ENCODE measurements at places on chromosomes 12 and 14.

GRCh38 chr12:18700271-18700670 lies 37.5 kb downstream of the PLCZ1 start:
- peak; percentile 96 for DNase-seq

DNA sequence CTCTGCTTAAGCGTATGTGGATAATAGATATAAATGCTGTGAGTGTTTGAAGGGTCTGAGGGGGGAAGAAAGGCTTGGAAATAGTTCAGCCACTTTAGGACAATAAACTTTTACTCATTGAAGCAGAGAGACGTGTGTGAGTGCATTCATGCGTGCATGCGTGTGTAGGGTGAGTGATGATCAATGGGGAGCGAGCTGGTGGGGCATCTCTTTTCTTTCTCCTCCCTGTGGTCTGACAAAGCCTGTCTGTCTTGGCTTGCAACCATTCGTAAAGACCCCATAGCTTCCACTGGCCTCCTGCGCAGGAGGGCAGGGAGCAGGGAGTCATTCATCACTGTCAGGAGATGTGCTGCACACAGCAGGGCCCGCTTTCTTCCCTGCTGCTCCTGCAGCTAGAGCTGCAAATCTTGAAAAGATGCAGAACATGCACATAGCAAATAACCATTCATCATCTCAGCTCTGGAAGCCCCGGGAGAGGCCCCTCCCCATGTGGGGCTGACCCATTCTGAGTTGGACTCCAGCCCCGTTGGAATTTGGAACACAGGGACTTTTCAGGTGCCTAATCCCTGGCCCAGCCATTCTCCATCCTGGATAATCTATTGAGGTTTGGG lies 223.2 kb downstream of the PPM1H start:
- DNase-seq, result no peak

GRCh38 chr12:13093191-13093847 lies 10.1 kb downstream of the GSG1 start:
- peak; percentile 62 for DNase-seq

DNA sequence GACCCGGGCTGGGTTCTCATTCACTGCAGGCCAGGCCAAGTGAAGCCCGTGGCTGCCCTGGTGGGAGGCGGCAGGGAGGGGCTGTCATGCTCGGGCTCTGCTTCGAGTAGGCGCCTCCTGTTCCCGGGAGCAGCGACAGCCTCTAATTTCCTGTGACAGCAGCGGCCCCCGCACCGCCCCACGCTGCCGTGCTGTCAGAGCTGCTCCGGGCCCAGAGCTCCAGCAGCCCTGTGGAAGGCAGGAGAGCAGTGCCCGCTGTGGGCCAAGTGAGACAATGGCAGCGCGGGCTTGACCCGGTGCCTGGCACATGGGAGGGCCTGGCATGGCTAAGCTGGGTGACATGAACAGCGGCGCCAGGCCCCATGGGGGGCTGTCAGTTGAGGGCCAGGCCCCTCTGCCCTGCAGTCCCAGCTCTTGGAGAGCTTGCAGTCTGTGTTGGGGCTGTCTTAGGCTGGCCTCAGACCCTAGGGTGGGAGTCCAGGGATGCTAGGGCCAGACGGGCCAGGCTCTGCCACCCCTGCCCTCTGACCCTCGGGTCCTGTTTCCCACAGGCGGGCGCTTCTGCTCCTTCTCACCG lies 5.1 kb downstream of the TRMT61A start:
- DNase-seq, result no peak

DNA sequence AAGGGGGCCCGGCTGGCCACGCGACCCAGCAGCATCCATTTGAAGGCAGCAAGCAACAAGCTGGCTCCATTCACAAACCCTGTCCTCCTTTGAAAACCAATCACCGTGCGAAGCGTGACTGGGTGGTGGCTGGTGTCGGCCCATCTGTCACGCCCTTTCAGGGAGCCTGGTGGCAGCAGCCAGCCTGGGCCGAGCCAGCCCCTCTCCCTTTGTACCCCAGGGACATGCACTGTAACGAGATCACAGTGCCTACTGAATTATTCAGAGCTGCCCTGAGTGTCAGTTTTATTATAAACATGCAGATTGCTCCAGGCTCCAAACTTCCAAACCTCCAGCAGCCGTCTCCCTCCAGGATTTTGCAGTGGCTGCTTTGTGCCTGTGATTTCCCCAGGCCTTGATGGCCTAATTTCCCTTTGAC lies 22.3 kb upstream of the CTDSP2 start:
- DNase-seq, result no peak

- DNase-seq, result no peak
Observed at GRCh38 chr12:93288626-93289025, 89.1 kb upstream of the NUDT4 start.

GRCh38 chr12:109601557-109601956 lies 28.0 kb downstream of the MVK start:
- no peak for DNase-seq

DNA sequence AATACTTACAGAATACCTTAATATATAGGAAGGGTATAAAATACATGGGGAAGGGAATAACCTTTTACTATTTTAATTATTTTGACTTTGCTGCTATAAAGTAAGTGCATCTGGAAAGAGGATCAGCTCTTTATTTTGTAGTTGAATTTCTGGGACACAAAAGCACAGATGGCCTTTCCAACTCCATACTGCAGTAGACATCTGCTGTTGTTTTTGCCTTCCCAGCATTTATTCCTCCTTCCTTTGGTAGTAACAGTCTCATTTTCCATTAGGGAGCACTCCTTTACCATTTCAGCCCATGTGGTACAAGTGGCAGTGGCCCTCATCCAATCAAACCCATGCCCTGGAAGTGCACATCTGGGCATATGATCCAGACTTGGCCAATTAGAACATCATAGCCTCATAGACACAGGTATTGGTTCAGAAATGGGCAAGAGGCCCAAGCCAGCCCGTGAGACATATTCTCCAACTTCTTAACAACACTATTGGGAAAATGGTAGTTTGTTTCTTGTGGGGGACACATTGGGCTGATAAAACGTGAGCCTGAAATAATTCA lies 64.8 kb upstream of the YARS2 start:
- no peak for DNase-seq

DNA sequence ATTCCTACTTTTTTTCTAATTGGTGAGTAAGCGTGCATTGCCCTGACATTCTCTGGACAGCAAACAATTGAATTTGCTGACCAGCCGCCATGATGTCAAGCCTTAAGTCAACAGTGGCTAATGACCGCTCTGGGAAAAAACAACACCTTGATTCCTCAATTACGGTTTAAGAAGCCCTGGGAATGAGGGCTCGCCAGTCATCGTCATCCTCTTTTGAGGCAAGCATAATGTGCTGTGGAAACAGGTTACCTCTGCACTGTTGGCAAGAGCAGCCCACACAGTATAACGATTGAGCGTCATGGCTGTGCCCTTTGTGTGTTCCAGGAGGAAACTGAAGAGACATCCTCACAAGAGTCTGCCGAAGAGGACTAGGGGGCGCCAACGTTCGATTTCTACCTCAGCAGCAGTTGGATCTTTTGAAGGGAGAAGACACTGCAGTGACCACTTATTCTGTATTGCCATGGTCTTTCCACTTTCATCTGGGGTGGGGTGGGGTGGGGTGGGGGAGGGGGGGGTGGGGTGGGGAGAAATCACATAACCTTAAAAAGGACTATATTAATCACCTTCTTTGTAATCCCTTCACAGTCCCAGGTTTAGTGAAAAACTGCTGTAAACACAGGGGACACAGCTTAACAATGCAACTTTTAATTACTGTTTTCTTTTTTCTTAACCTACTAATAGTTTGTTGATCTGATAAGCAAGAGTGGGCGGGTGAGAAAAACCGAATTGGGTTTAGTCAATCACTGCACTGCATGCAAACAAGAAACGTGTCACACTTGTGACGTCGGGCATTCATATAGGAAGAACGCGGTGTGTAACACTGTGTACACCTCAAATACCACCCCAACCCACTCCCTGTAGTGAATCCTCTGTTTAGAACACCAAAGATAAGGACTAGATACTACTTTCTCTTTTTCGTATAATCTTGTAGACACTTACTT lies 138.9 kb downstream of the HMGA2 start:
- DNase-seq, result no peak

DNA sequence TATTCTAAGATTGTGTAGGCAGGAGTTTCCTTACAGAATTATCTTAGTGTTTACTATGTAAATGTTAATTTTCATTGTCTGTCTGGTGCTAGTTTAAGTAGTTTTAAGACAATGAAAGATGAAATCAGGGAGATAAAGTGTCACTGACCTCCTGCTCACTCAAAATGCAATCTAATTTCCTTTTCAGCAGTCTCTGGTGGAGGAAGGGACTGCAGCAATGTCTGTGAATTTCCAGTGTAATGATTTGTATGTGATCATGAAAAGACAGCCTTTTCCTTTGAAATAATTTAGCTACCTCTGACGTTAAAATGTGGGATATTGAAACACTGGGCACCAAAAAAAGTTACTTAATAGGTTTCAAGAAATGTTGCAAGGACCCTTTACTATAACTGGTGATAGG lies 779.7 kb upstream of the FLRT2 start:
- no peak for DNase-seq

GRCh38 chr14:70595443-70596185 lies 4.8 kb downstream of the MED6 start:
- peak; percentile 48 for DNase-seq

GRCh38 chr12:119911182-119911581 lies 34.1 kb upstream of the CIT start:
- DNase-seq, result peak; percentile 95

DNA sequence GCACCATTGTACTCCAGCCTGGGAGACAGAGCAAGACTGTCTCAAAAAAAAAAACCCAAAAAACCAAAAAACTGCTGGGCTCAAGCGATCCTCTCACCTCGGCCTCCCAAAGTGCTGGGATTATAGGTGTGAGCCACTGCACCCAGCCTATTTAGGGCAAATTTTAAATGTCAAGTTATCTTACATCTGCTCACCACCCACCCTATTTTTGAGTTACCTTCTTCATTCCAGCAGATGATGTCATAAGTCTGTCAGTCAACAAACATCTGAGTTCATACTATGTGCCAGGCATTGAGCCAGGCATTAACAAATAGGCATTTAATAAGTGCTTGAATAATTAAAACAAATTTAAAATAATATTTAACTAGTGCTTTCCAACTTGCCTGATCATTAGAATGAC lies 21.5 kb downstream of the BATF start:
- no peak for DNase-seq

DNA sequence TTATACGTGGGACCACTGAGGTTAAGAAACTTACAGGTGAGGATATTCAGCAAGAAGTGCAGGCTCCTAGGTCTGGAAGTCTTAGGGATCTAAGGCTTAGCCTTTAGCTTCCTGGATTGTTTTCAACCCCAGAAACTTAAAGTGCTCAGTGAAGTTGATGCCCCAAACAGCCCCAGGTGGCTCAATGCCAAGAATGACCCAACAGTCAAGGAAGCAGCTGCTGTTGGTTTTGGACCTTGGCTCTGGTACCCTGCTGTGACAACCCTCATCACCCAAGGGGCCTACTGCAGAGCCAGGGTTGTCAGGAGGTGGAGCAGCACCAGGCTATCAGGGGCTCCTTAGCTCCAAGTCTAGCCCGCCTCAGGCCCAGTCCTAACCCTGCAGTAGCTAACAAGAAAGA lies 36.8 kb downstream of the VDR start:
- DNase-seq, result no peak

DNA sequence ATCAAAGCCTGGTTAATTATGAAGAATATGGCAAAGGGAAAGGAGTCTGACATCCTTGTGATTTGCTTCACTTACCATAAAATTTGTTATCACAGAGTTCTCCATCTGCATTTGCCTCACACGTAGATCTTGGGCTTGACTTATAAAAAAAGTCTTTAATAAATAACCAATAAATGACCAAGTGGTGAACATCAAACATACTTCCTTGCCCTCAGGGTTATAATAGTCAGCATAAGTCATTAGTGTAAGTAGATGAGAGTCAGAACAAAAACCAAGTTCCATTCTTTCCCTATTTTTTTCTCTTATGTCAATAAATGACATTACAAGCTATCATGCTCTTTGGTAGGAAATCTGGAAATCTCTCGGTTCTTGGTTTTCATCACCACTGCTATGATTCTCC lies 635.4 kb upstream of the ATXN7L3B start:
- no peak for DNase-seq

DNA sequence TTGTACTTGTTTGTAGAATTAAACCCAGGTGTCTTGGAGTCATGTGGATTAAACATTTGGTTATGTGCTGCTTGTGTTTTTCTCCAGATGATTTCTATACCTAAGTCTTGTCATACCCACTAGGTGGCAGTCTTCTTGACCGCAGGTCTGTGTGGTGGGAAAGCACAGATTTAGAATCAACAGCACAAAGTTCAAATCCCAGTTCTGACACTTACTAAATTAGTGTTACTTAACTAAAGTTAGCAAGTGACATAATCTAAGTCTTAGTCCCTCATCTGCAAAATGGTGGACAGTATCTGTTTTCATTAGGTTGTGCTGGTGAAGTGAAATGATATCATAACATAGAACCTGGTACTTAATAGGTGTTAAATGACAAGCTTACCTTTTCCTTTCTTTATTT lies 151.0 kb upstream of the ARHGAP5 start:
- peak; percentile 53 for DNase-seq

DNA sequence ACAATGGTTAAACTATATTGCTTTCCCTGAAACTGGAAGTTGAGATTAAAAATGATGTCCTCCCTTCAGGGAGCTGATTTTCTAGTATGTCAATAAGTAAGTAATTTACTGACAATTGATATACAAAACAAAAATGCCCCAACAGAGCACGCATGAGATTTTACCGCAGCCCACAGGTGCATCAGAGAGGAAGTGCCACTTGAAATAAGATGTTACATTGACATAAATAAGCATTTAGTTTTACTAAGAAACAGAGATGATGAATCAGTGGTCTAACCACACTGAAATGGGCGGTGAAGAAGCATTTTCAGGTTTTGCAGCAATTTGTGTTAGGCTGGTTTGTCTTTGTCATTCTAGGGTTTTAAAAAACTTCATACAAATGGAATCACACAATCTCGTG lies 8.8 kb upstream of the CLECL1 start:
- DNase-seq, result no peak

GRCh38 chr14:74083161-74083560 lies 1.1 kb downstream of the ALDH6A1 start:
- peak; percentile 13 for DNase-seq

GRCh38 chr14:91388551-91388975 lies 29.1 kb downstream of the CCDC88C start:
- peak; percentile 59 for DNase-seq

DNA sequence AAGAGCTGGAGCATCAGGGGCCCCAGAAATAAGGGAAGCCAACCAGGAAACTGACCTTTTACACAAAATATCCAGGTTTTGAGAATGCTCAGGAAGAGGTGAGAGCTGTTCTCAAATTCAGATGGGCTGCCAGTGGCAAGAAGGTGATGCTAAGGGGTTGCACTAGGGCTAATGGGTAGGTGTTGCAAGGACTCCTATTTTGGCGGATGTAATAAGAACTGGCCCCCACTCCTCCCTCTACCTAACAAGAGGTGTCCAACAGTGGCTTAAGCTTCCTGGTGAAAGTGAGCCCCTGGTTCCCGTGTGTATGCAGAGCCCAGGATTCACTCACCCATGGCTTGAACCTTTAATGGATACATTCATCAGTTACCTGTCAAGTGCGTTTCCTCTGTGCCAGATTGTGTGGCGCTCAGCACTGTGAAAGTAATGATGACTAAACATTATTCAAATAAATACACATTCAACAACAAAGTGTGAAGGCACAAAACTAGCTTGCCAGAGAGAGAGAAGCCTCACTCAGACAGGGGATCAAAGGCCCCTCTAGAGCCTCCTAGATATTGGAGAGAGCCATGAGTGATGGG lies 705 bp upstream of the CHGA start:
- DNase-seq, result no peak

Data from IMR-90 (cell line).